ENCODE measurements at places on chromosomes 13 and 19.

- peak; percentile 85 for DNase-seq
Observed at GRCh38 chr19:48999481-49000325, 6.0 kb downstream of the RUVBL2 start.

DNA sequence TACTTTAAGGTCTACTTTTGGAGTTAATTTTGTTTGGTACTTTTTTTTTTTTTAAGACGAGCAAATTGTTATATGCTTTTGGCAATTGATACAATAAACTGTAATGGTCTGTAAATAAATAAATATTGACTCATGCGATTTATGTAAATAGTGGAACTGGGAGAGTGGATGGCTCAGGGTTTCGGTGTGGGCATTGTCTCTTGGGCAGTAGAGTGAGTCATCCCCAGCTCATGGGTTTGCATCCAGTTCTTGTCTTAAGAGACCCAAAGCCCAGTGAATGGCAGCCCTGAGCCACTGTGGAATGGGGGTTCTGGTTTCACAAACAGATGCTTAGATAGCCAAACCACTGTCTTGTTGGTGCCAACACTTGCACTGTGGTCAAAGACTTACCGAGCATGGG lies 33.0 kb downstream of the FGF9 start:
- DNase-seq = no peak

GRCh38 chr13:112067116-112067741 lies at the start of gene SOX1:
Gene SOX1, plus strand, starts transcription at chr13:112067149. Its CDS starts 510 bp downstream, at chr13:112067659.
- no peak for DNase-seq

GRCh38 chr13:48890391-48890790 lies 85.3 kb upstream of the FNDC3A start:
- no peak for DNase-seq

GRCh38 chr13:106637519-106637918 lies 69.6 kb upstream of the ARGLU1 start:
- DNase-seq = no peak

GRCh38 chr19:5137571-5138124 lies 168.7 kb downstream of the KDM4B start:
- no peak for DNase-seq

GRCh38 chr19:28526038-28526437 lies 686.9 kb downstream of the UQCRFS1 start:
- no peak for DNase-seq

GRCh38 chr13:48222358-48223301 lies 10.4 kb upstream of the ITM2B start:
- peak; percentile 54 for DNase-seq
